ENCODE measurements at places on chromosomes 7 and 10.
A peak's percentile ranks its signal among the peaks of the same experiment; 100 is the strongest.

GRCh38 chr7:30510124-30511075 is 5.8 kb upstream of the GGCT start:
- no peak for DNase-seq

DNA sequence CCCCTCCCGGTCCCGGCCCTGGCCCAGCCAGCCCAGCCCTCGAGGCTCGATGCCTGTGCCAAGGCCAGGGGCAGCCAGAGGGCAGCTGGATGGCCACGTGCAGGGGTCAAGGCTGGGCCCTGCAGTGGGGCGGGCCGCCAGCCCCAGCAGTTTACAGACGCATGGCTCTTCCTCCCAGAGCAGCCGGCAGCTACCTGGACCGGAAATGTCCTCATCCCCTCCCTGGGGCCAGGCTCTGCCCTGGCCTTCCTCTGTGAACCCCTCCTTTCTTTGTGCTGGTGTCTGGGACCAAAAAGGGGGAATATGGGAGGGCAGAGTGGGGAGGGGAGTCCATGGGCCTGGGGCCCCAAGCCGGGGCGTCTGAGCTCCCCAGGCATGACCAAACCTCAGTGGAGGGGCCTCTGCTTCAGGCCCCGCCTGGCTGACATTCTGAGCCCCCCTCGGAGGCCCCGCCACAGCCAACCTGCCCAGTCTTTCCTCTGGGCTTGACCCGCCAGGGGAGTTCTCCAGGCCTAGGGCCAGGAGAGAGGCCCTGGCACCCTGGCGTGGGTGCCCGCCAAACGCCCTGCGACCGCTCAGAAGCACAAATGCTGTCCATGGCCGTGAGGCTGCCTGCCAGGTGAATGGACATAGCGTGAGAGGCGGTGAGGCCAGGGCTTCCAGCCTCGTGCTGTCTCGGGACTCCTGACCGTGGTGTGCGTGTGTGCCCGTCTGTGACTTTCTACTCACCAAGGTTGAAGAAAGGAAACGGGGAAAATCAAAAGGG is 24.7 kb upstream of the AMZ1 start:
- no peak for DNase-seq

DNA sequence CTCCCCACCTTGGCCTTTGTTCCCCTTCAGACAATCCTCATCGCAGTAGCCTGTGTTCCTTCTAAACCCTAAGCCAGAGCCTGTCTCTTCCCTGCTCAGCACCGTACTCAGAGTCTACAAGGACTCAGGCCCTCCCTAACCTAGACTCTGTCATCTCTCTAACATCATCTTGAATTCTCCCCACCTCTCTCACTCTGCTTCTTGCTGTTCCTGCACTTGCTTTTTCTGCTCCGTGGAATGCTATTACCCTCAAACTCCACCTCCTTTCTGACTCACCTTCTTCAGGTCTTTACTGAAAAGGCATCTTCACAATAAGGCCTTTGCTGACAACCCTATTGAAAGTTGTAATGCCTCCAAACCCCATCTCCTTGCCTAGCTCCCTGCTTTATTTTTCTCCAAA is 141.0 kb downstream of the DKK1 start:
- DNase-seq = no peak

GRCh38 chr10:133474027-133474426 is 20.3 kb downstream of the SCART1 start:
- no peak for DNase-seq

- no peak for DNase-seq
These were observed 26.3 kb upstream of the LOXL4 start for GRCh38 chr10:98294270-98294627.

DNA sequence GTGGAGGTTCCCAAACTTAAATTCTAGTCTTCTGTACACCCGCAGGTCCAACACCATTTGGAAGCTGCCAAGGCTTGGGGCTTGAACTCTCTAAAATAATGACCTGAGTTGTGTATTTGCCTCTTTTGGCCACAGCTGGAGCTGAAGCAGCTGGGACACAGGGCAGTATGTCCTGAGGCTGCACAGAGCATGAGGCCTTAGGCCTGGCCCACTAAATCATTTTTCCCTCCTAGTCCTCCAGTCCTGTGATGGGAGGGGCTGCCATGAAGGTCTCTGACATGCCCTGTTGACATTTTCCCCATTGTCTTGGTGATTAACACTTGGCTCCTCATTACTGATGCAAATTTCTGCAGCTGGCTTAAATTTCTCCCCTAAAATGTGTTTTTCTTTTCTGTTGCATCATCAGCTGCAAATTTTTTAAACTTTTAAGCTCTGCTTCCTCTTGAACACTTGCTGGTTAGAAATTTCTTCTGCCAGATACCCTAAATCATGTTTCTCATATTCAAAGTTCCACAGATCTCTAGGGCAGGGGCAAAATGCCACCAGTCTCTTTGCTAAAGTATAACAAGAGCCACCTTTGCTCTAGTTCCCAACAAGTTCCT is 43.6 kb upstream of the WNT16 start:
- DNase-seq = no peak

- DNase-seq = no peak
These were observed 32.3 kb upstream of the KCNMA1 start for GRCh38 chr10:77669892-77670291.

DNA sequence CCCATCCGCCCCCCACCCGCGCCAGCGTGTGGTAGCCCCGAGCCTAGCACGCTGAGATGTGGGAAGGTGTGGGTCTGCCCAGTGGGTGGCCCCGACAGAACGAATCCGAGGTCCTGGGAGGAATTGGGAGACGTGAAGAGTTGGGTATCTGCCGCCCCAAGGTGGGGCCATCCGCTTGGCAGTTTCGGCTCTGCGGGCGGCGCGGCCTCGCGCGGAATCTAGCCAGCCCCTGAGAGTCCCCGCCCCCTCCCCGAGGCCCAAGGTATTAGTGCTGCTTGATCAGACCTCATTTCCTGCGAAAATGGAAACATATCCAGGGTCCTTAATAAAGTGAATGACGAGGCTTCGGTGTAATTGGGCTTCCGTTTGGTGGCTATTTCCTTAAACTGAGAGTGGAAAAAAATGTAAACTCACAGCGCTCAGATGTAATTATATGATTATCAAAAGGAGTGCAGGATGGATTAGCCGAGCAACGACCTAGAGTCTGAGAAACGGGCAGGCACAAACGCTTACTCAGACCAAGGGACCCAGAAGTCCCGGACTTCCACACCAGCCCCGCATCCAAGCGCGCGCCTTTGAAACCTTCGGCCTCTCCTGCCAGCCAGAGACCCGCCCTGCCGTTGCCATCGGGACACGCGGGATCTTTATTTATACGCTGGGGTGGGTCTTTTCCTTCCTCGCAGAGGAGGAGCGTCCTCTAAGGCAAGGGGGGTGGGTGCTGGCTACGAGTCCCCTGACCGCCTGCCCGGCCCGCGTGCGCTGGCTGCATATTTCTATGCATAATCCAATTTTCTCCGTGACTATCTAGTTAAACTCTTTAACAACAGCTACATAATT is 12.8 kb downstream of the LBX1 start:
- DNase-seq = no peak

GRCh38 chr10:69801434-69802315 is at the start of gene COL13A1:
COL13A1 (plus strand) TSS chr10:69801906; CDS start chr10:69802424, 518 bp downstream.
- peak; percentile 30 for DNase-seq

DNA sequence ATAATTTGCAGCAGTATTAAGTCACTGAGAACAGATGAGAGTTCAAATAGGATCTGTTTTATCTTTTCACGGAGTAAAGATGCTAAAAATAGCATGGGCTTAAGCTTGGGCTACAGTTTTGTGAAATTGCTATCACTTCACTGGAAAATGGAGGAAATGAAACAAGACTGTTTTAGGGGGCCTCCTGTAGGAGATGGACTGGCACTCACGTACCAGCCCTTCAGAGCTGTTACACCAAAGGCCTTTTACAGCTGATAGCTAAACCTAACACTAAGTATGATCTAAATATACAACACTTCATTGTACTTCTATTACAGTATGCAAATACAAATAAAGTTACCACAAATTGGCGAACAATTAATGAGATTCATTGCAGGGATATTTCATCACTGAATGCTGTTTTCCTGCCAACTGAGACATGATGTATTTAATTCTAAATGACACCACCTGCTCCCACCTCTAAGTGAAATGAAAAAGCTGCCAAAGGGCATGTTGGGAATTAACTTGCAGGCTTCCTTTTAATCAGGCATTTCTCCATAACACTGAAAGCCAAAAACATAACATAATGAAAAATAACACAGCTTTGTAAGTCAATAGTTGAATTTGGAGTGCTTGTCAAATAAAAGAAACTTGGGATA is 304.5 kb upstream of the LRRN3 start:
- DNase-seq = no peak

- no peak for DNase-seq
These were observed 16.3 kb downstream of the SMURF1 start for GRCh38 chr7:99127636-99128035.

- no peak for DNase-seq
These were observed 79.3 kb downstream of the AVL9 start for GRCh38 chr7:32574626-32575025.

DNA sequence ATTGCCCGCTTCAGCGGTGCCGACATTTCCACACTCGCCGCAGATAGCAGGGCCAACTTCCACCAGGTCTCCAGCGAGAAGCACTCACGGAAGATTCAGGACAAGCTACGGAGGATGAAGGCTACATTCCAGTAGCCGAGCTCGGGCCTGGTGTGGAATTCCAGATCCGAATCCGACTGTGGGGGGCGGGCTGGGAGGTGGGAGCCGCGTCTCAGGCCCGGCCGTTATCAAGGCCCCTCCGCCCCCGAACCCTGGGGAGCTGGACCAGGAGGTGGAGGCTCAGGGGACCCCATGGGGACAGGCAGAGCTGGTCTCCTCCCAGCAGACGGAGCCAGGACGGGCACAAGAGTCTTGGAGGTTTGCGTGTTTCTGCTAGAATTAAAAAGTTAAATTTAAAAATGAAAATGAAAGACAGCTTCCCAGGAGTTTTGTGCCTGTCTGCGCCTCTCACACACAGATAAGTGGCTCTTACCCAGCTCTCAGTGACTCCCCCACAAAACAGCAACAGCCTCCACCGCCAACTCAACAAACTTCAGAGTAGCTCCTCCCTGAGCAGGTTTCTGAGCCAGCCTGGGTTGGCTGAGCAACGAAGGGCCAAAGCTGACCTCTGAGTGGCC is 5.2 kb upstream of the UTF1 start:
- peak; percentile 26 for DNase-seq

DNA sequence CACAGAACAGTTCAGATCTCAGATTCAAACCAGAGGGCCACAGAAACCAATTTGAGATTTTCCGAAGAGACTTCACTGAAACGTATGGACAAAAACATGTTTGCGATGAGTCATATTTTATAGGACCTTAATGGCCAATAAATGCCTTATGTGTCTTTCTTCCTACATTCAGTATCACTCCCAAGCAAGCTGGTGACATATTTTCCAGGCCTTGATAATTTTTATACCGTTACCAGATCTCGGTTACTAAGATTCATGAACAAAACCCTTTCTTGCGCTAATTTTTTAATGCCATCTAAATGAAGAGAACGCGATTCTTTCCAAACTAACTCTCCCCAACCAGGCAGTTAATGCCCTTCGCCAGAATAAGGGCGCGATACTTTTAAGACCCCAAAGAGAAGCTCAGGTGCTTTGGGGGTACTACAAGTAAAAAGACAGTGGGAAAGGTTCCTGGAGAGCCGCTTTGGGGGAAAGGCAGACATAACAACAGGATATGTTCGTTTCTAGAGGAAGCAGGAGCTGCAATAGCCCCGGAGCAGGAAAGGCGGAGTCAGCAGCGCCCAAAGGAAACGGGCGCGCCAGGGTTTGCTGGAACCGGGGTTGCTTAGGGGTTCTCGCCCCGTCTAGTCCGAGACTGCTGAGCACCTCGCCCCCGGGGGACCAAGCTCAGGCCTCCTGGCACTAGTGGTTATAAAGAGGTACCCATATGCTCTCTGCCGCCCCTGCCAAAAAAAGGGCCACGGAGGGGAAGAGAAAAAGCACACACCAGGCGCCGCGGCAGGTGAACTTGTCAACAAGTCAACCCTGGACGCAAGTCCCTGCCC is 884 bp downstream of the ICA1 start:
- peak; percentile 8 for DNase-seq

GRCh38 chr10:21791276-21791675 is 212.3 kb downstream of the DNAJC1 start:
- no peak for DNase-seq

DNA sequence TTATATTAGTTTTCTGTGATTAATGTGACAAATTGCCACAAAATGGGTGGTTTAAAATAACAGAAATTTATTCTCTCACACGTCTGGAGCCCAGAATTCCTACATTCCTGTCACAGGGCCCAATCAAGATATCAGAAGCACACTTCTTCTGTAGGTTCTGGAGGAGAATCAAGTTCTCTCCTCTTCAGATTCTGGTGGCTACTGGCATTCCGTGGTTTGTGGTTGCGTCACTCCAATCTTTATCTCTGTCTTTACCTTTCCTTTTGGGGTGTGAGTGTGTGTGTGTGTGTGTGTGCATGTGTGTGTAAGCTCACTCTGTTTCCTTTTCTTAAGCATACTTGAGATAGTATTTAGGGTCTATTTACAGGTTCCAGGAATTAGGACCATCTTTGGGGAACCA is 115.5 kb upstream of the DKK1 start:
- DNase-seq = no peak
